Stimulated activated CD4-positive, alpha-beta T cell treated with anti-CD3 and anti-CD28 coated beads, Interleukin-1b, Interleukin-23, amount 100 ng/mL, for 1 hour (primary cell): ENCODE measurements at places on chromosomes 5 and 9.

GRCh38 chr9:127808347-127809001 is 5.8 kb downstream of the FPGS start:
- DNase-seq: no peak

DNA sequence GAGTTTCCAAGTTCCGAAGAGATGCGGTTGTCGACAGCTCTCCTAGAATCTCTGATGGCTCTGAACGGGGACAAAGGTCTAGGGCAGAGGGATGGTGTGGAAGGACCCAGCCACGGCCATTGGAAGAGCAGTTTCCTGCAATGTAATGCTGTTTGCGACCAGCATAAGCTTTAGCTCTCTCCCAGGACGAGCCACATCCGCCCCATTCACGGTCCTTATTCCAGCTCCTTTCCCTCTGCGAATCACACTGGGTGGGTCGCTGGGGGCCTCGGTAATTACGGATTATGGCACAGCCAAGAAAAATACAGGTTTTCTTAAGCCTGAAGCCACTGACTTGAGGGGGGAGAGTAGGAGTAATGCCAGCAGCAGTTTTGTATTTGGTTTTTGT is 22.7 kb downstream of the ANXA2R start:
- DNase-seq: no peak

DNA sequence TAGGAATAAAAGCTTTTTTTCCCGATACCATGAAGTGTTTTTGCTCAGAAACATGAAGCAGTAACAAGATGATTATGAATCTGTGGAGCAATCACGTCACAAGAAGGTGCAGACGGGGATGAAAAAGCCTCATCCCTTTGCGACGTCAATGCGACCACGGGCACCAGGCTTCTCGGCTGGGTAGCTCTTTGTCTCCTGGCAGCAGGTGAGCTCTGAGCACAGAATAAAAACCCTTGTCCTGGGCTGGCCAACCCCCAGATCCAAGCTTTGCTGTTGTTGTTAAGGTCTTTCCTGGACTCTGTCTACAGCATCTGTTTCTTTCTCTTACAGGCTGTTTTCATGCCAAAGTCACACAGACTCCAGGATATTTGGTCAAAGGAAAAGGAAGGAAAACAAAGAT is 113.8 kb downstream of the ANKRD18B start:
- DNase-seq: no peak

DNA sequence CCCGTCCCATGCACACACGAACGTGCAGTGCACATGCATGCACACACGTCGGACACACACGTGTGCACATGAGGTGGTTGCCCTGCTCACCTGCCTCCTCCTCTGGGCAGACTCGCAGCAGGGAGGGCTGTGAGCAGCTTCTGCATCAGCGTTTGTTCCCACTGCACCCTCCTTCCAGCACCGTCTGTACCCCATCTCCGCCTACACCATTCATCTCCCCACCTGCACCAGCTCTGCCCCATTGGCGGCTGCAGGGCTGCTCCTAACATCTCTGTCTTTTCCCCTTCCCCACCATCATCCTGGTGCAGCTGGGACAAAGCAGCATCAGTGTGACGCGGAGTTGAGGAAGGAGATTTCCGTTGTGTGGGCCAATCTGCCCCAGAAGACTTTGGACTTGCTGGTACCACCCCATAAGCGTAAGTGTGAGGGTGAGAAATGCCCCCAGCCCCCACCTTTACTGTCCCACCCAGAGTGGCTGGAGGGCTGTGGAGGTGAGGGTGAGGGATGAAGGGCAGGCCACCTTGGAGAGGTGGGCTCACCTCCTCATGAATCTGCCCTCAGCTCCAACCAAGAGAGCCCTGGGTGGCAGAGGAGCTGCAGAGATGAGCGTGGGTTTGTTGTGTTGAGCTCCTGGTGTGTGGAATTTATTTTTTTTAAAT is 234.6 kb downstream of the CACNA1B start:
- DNase-seq: no peak

- no peak for DNase-seq
Measured at GRCh38 chr9:129773262-129774048, 20.6 kb upstream of the PTGES start.

DNA sequence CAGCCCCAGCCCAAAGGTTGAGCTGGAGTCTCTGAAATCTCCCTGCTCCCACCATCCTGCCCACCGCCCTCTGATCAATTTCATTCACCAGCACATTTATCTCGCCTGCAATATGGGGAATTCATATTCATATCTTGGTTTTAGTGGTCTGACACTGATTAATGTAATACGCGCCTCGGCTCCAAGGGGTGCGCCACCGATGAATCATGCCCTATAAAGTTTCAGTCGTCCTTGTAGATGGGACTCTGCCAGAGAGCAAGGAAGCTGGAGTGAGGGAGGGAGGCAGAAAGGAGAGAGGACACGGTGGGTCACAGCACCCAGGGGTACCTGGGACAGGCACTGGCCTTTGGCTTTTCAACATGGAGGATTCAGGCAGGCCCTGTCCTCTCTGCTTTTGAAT is 8.9 kb downstream of the IRX1 start:
- DNase-seq: no peak

DNA sequence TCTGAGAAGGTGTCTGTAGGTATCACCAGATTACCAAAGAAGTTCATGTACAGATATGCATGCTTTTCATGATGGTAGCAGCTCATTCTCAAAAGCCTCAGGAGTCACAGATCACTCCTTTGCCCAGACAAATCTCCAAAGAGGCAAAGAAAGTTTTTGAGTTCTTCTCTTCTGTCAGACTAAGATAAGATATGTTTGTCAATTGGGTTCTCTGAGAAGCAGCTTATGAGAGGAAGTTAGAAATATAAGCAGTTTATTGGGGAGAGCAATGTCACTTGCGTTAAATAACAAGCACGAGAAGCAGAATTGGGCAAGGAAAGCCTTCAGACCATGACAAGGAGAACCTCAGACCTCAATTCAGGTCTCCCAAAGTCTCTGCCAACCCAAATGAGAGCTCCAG is 219.2 kb upstream of the KLF4 start:
- DNase-seq: no peak

DNA sequence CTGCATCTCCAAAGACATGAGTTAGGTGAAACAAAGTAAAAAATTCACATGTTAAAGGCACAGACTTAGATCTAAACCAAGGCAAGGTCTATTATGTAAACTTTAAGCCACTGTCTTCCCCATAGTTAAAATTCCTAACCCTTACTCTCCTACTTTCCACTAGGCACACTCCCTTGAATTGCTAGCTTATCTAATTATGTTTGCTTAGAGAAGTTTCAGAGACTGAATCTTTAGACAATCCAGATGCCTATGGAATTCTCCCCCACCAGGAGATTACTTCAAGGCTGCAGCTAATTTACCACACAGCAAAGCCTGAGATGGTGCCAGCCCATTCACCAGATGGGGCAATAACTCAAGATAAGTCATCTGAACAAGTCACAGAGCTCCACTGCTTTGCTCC is 803.1 kb upstream of the COX7C start:
- no peak for DNase-seq

DNA sequence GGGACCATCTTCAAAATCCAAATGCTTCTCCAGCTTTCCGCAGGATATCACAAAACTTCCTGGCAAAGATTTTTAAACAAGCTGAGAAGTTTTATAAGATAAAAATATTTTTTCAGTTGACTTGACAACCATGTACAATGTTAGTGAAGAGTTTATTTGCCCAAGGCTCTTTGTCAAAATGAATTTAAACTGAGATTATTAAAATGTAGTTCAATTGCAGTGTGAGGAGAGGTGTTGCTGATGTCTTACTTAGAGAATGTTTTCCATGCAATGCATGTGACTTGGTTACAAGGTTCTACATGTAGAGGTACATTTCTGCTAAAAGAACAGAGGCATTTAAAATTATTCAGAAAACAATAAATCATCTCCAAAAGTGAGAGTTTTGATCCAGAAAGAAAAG is 131.4 kb upstream of the MINAR2 start:
- DNase-seq: no peak

- DNase-seq: no peak
Measured at GRCh38 chr9:88680505-88681160, 145.7 kb downstream of the NXNL2 start.

- DNase-seq: peak; percentile 26
Measured at GRCh38 chr9:135864447-135865049, 42.8 kb downstream of the CAMSAP1 start.

DNA sequence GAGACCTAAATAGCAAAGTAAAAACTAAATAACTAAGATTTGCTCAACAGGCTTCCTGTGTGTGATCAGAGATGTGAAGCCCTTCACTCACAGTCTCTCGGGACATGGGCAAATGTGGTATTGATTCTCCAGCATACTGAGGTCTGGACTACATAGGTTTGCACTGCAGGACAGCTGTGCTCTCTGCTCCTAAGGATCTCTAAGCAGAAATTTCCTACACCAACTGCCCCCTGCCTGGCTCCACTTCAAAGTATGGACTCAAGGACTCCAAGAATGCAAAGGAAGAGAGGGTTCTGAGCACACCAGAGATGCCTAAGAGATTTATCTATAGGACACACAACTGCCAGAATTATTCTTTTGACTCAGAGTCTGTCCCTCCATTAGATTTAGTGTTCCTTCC is 487.2 kb downstream of the SEMA5A start:
- DNase-seq: no peak

GRCh38 chr5:75337366-75338021 is 474 bp downstream of the HMGCR start:
- DNase-seq: peak; percentile 8

DNA sequence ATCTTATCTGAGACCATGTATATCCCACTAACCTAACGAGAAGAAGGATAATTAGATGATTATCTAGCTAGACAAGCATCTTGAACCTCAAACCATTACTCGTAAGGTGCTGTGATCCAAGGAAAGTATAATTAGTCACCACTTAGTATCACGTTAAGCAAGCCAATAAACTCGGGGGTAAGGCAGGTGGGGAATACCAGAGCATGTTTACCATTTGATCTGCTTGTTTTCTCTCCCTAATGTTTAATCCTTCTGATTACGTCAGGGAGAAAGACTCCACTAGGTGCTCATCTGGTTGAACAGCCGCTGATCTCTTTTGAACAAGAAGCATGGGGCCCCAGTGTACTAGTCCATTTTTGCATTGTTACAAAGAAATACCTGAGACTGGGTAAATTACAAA is 69.9 kb upstream of the SLC1A1 start:
- no peak for DNase-seq

DNA sequence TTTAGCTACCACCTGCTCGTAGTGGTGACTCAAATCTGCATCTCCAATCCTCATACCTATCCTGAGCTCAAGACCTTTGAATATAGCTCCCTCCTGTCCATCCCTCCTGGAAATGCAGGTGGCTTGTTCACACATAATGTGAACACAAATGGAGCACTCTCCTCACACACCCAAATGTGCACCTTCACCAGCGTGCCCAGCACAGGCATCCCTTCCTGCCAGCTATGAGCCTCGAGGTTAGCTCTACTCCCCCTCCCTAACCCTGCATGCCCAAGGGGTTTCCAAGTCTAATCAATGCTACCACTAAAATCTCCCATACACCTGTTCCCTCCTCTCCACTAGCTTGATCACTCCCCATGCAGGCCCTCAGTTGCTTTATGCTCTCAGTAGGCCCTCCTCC is 2.2 kb upstream of the TGFBI start:
- DNase-seq: no peak

GRCh38 chr9:118321788-118322187 is 617.6 kb downstream of the TLR4 start:
- no peak for DNase-seq

DNA sequence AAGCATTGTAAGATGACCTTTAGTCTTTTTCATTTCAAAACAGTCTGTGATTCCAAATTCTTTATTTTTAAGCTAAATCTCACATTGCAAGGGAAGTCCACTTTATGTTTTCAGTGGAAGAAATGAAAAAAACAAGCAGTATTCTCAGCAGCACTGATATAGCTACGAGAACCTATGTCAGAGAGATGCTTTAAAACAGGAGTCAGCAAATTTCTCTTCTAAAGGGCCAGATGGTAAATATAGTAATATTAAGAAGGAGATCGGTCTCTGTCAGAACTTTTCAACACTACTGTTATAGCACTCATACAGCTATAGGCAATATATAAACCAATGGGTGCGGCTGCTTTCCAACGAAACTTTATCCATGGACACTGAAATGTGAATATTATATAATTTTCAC is 18.7 kb downstream of the IL31RA start:
- DNase-seq: no peak

DNA sequence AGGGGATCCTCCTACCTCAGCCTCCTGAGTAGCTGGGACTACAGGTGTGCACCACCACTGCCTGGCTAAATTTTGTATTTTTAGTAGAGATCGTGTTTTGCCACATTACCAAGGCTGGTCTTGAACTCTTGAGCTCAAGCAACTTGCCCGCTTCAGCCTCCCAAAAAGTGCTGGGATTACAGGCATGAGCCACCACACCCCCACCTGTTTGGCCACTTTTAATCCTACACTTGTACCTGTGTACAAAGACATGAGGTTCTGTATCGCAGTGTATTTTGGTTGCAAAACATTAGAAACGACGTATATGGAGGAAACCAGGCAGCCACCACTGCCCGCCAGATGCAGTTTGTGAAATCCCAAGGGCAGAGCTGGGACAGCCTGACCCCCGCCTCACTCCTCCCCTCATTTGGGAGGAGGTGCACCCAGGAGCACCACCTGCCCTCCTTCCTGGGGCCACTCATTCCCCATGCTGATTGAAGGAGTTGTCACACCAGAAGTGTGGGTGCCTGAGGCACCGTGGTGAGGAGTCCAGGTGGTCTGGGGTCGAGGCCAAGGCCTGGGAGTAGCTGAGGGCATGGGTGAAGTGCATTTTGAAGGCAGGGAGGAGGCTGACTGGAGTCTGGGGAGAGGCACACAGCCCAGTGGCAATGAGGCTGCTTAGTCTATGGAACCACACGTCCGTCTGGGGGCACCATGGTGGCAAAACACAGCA is 39.3 kb upstream of the OLFM1 start:
- DNase-seq: no peak

DNA sequence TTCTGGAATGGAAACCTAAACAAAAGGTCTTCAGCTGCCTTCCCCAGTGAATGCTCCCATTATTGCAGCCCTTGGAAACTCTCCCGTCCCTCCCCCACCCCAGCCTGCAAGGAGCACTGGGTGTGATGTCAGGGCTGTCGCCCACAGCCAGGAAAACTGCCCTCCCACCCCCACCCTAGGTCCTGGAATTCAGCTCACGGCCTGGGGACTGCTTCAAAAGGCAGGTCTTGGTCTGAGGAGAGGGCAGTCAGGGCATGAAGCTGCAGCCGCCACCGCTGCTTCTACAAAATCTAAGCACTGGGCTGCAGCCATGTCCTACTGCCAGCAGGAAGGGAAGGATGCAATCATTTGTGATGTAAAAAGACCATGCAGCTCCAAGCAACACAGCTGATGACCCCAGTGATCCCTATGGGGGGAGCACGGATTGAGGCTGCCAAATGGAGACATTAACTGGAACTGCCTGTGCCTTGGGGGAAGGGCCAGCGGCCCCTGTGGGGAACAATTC is 11.4 kb downstream of the GRHPR start:
- no peak for DNase-seq

- no peak for DNase-seq
Measured at GRCh38 chr5:140321796-140322195, 18.9 kb upstream of the PFDN1 start.

DNA sequence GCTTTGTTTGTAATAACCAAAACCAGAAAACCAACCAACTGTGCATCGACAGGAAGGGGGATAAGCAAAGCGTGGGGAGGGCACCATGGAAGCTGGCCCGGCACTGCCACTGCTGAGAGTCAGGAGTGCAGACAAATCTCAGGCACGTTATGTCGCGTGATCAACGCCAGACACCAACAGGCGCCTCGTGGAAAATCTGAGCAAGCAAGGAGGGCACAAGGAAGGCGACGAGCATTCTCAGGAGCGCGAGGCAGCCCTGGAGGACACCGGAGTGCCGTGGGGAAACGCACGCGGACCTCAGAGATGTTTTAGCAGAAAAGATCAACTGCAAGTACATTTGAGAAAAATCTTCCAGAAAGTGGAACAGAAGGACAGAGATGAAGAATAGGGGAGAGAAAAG is 15.1 kb upstream of the NSMF start:
- DNase-seq: no peak
